PC-9 (cell line): ENCODE measurements at places on chromosomes 4 and X.

DNA sequence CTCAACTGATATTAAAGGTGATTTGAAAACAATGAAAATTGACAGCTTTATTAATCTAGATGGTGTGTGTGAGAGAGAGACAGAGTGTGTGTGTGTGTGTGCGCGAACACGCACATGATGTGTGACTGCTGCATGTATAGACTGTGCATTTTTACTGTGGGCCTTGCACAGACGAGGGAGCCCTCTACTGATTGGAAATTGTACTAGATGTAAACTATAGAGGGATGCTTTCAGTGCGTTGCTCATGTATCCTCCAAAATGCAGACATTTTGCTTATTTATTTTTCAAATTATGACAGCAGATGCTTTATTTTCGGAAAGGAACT, 168.4 kb upstream of the GK2 start:
- DNase-seq: peak; percentile 5

DNA sequence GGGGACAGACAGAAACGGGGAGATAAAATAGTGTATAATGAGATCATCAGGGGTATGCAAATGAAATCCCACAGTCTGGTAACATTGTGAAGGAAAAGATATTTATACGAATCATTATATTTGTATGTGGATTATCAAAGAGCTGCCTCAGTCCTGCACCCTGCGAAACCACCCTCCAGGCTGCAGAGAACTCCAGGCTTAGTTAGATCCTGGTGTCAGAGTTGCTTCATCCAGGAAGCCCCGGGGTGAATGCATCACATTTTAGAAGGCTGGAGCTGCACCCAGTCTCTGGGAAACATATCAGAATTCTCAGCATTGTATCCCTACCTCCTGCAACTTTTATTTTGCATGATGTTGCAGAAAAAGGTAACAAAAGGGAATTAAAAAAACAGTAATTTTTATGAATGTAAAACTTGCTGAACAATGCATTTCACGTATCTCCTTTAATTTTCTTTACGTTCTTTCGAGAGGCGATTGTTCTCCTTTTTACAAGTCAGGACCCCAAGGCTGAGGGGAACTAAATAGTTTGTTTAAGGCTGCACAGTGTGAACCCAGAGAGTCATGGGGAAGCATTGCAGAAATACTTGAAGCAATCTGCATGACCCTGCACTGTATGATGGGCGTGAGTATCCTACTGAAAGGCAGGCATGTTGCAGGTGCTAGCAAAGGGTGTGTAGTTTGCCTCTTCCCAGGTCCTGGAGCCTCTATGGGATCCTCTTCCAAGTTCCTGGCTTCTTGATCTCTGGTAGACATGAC, 299.5 kb upstream of the CLNK start:
- no peak for DNase-seq

GRCh38 chr4:88382621-88383020, 4.0 kb downstream of the HERC6 start:
- DNase-seq: no peak

GRCh38 chr4:169096221-169096620, 86.2 kb upstream of the CBR4 start:
- DNase-seq: no peak

GRCh38 chr4:27010334-27010940, 149.8 kb downstream of the STIM2 start:
- peak; percentile 37 for DNase-seq

- DNase-seq: no peak
These were observed 37.3 kb downstream of the ACOX3 start for GRCh38 chr4:8403173-8403753.

- DNase-seq: no peak
These were observed 51.7 kb upstream of the GPM6B start for GRCh38 chrX:13868591-13868990.

DNA sequence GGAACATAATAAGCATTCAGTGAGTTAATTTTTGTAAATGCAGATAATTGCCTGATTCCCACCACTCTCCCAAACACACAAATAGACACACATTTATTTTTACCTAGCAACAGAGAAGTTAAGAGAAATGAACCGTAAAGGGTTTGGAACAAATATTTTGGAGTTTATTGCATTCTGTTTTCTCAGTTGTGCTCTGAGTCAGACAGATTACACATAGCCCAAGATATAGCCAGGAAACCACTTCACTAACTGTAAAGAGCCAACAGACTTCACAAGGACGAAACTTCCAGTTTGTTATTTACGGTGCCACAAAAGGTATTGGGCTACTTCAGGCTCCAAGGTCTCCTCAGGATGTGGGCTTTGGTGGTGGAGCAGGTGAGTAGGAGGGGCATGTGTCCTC, 217.0 kb downstream of the BMPR1B start:
- no peak for DNase-seq

- peak; percentile 94 for DNase-seq
These were observed 16.7 kb upstream of the AFAP1 start for GRCh38 chr4:7956270-7956808.

DNA sequence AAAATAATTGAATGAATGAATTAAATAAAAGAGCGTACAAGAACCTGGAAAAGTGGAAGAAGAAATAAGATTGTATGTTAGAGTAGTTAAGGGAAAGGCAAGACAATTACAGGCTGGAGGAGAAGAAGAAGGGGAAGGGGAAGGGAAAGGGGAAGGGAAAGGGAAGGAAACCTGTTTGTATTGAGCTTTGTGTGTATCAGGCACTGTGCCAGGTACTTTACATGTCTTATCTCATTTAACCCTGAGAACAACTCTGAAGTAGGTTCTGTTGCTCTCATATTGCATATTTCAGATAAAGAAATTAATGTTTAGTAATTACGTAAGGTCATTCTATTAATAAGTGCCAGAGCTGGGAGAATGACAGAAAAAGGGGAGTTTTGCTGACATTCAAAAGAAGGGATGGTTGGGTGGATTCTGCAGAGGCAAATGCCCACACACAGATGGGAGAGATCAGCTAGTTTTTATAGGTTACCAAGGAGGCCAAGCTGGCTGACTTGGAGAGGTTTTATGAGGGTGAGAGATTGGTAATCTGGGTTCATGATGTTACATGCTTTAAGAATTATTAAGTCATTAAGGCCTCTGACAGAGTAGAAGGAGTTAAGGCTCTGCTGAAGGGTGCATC, 92.3 kb upstream of the LCORL start:
- no peak for DNase-seq

DNA sequence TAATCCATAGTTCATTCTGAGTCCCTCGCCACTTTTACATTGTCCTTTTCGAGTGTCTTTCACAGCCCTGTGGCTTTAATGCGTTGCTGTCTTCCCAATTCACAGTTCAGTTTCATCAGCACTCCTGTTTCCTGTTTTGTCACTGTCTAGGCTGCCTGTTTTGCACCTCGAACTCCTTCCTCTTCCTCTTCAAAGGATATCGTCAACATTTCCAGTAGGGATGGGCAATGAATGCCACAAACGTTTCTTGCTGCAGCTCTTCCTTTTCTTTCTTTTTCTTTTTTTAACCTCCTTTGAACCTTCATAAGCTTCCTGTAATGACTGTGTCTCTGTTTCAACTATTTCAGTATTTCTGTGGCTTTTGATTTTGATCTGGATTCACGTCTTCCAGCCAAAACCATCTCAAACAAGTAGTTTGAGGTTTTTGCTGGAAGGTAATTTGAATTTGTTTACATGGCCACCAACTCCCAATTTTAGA, 105.4 kb downstream of the ANXA3 start:
- no peak for DNase-seq

- no peak for DNase-seq
These were observed 219.9 kb upstream of the PACRGL start for GRCh38 chr4:20480165-20480947.

- DNase-seq: no peak
These were observed 18.4 kb upstream of the TRPC5OS start for GRCh38 chrX:111857534-111858060.

DNA sequence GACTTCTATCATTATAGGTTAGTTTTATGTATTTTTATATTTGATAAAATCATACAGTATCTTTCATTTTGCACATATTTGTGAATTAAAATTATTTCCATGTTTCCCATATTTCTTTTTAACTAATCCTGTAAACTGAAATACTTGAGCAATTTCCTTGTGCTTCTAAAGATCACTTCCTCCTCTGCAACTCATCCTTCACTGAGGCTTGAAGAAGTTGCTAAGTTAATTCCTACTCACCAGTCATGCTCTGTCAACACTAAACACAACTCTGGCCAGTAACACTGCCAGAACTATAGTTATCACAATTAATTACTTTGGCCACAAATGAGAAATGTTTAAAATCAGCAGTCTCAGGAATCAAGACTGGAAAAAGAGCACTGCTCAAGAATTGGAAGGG, 6.7 kb downstream of the SPATA4 start:
- no peak for DNase-seq

DNA sequence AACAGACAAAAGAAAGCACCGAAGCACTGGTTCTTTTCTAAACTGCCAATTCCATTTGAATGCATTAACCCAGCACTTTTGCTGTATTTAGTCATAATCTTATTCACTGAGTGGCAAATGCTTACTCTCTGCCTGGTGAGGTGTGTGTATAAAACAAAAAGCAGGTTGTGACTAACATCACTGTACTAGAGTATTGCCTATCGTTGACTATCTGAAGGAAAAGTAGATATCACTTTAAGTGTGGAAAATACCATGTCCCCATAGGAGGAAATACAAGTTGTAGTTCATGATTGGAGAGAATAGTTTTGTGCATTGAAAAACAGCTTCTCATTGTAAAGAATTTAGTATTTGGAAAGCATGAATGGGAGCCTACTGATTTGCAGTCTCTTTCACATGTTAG, 2.7 kb downstream of the PDLIM5 start:
- no peak for DNase-seq

DNA sequence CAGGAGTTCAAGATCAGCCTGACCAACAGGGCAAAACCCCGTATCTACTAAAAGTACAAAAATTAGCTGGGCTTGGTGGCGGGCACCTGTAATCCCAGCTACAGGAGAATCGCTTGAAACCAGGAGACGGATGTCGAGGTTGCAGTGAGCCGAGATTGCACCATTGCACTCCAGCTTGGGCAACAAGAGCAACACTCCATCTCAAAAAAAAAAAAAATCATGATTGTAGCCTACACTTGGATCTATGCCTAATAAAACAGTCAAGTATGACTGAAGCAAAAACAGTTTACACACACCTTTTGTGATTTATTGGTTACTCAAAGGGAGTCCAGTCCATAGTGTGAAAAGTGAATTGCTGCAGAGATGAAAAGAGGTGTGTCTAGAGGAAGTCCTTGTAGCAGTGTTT, 34.7 kb upstream of the TASL start:
- no peak for DNase-seq

DNA sequence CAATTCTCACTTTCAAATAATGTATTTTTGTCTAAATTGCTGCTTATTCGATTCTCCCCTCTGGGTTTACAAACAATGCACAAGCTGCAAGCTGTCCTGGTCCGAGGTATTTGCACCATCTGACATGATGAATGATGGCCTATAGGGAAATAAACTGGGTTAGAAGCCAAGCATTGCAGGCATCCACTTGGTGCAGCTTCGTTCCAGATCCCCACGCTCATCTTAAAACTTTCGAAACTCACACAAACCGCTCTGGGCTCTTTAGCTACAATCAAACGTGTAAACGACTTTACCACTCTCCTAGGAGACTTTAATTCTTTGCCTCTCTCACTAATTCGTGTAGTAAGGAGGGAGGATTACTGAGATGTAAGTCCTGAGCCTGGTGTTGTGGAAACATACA, 19.0 kb downstream of the PHKA2 start:
- no peak for DNase-seq

GRCh38 chr4:139966383-139966782, 187.6 kb downstream of the MAML3 start:
- no peak for DNase-seq

GRCh38 chrX:109382332-109382731, 99.6 kb downstream of the GUCY2F start:
- no peak for DNase-seq

GRCh38 chr4:133150486-133151340, 1.6 kb downstream of the PCDH10 start:
- no peak for DNase-seq

DNA sequence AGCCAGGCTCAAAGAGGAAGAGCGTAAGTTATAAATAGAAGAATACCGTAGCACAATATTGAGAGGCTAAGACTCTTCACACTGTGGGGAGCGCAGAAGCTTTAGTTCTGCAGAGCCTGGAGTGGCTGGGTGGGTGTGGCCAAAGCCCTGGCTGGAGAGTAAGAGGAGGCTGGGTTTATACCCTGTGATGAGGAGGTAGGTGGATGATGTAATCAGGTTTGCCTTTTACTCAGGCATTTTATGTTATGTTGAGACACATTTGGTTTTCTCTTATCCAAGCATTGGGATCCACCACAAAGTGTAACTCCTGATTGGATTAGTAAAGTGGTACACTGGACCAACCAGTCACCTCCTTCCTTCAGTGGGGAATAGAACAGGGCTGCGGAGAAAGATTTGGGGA, 13.9 kb downstream of the CDS1 start:
- DNase-seq: peak; percentile 65

GRCh38 chrX:153499876-153500275, 5.1 kb downstream of the BGN start:
- no peak for DNase-seq

GRCh38 chrX:133598601-133599335, 183.5 kb upstream of the GPC4 start:
- DNase-seq: no peak

DNA sequence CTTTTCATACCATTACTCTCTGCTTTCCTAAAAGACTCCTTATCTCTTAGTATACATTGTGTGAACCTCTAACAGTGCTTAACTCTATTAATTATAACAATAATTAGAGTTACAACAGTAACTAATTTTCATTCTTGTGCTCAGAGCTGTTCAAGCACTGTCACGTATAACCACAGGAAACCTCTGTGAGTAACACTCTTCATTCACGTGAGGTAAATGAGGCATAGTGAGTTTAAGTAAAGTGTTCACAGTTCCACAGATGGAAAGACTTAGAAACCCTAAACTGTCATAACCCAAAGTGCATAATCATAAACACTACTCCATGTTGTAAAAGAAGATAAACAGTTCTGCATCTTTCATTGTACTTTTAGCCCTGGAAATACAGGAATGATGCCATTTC, 222.4 kb downstream of the CCSER1 start:
- DNase-seq: no peak

DNA sequence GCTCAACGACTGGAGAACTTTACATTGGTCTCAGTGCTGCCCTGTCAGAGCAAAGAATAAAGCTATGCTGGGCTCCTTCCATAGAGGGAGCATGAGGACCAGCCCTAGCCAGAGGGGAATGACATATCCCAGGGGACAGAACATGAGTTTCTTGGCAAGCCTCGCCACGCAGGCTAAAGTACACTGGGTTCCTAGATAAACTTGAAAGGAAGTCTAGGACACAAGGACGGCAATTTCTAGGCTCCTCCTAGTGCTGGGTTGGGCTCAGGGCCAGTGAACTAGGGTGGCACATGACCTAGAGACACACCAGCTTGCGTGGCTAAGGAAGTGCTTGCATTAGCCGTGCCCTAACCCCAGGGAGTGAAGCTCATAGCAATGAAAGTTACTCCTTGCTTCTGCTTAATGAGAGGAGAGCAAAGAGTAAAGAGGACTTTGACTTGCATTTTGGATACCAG, 141.0 kb downstream of the MAB21L2 start:
- no peak for DNase-seq
